ENCODE measurements at places on chromosomes 13 and 19. TPM values are rescaled to one million over a fixed set of nuclear protein-coding genes. Genes with fewer than 3 reads are reported as not detected.

GRCh38 chr19:17052439-17052838 is 22.8 kb downstream of the HAUS8 start:
- H3K27me3 ChIP-seq, result no peaks in the 10 kb centered on the region
- H3K36me3 ChIP-seq, result peaks cover 6% of the 10 kb centered on the region
- DNase-seq, result no peak
- no peak overlapping the region for H3K4me3 ChIP-seq
- H3K4me1 ChIP-seq, result no peaks in the 10 kb centered on the region

DNA sequence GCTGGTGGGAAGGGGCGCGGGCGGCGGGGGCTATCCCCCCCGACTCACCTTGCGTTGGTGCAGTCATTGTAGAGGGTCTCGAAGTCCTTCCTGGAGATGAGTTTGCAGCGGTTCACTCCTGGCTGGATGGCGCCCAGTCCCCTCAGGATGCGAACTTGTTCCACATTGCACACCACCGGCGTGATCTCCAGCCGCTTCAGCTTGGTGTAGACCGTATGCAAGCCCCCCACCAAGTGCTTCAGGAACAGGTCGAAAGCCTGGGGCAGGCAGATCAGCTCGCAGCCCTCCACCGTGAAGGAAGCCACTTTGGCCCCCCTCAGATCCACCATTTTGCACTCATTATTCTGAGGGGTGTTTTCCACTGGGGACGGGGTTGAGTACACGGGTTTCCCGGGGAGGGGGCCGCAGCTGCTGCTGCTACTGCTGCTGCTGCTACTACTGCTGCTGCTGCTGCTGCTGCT is 1.1 kb downstream of the DACH1 start:
- H3K27me3 ChIP-seq, result peaks cover 4% of the 10 kb centered on the region
- no peak overlapping the region for H3K27ac ChIP-seq
- peaks cover 29% of the 10 kb centered on the region for H3K4me1 ChIP-seq
- peak overlapping the region; percentile 67 for H3K4me3 ChIP-seq

The ZNF132 gene
- 1.3 TPM for total RNA-seq

GRCh38 chr13:39370554-39370953 is 232.4 kb downstream of the LHFPL6 start:
- H3K4me1 ChIP-seq, result no peaks in the 10 kb centered on the region
- H3K4me3 ChIP-seq, result no peak overlapping the region
- peaks cover 3% of the 10 kb centered on the region for H3K27me3 ChIP-seq

The C19orf67 gene
- total RNA-seq, result 0.25 TPM

DNA sequence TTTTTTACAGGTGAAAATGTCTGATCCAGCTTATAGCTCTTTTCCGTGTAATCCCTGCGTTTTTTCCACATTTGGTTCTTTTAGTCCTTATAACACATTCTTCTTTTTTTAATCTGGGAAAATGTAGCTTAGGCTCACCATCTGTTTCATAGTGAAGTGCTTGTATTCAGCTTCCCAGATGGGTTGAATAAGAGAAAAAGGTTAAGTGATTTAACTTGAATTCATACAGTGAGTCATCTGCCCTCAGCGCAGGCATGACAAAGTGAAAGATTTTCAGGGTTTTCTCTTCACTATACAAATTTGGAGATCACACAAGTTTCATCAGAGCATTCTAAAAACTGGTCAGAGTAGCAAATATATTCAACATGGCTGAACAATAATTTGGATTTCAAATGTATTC is 224.8 kb downstream of the SPRY2 start:
- H3K27ac ChIP-seq, result no peak overlapping the region
- no peak overlapping the region for H3K4me3 ChIP-seq
- DNase-seq, result no peak
- peaks cover 1% of the 10 kb centered on the region for H3K4me1 ChIP-seq

DNA sequence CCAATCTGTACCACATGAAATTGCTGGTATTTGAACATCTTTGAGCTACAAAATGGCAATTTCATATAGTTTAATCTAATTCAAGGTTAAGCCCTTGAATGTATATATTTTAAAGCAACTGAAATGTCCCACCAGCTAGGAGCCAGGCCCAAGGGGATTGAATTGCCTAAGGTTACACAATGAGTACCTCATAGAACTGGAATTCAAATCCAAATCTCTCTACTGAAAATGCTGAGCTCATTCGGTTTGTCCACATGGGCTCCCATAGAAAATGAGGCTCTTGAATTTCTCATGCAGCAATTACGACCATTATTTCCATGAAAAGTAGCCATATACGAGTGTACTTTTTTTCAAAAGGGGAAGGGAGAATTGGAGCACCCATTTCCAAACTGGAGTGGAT is 31.5 kb upstream of the FNDC3A start:
- no peak overlapping the region for H3K27ac ChIP-seq
- H3K4me3 ChIP-seq, result no peak overlapping the region
- no peak for DNase-seq
- H3K36me3 ChIP-seq, result no peaks in the 10 kb centered on the region
- no peaks in the 10 kb centered on the region for H3K4me1 ChIP-seq
- H3K27me3 ChIP-seq, result no peaks in the 10 kb centered on the region

The RYR1 gene
- 0.33 TPM for total RNA-seq

DNA sequence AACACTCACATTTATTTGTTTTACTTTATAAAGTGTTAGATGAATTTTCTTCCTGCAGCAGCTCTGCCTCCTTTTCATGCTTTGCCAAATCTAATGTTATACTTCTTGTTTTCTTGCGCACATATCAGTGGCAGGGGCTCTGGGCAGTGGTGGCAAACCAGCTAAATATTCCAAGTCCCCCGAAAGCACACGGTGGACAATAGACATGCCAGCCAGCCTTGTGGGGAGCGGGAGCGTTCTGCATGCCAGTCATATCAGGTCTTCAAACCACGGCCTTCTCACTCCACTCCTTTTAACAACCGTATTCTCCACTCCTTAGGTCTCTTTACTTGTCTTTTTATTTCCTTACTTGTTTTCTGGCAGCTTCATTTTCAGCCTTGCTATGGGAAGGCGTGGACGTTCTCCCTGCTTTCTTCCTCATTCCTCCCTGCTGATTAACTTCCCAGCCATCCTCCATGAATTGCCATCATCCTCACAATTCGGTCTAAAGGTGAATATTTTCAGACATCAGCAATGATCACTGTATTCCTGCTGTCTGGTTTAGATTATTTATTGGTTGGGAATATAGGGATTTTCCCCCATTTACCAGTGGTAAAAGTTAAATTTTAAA is 77.1 kb upstream of the WASF3 start:
- H3K36me3 ChIP-seq, result no peaks in the 10 kb centered on the region
- H3K4me3 ChIP-seq, result no peak overlapping the region
- no peak overlapping the region for H3K27ac ChIP-seq
- no peak for DNase-seq
- H3K27me3 ChIP-seq, result no peaks in the 10 kb centered on the region
- H3K4me1 ChIP-seq, result peaks cover 13% of the 10 kb centered on the region

DNA sequence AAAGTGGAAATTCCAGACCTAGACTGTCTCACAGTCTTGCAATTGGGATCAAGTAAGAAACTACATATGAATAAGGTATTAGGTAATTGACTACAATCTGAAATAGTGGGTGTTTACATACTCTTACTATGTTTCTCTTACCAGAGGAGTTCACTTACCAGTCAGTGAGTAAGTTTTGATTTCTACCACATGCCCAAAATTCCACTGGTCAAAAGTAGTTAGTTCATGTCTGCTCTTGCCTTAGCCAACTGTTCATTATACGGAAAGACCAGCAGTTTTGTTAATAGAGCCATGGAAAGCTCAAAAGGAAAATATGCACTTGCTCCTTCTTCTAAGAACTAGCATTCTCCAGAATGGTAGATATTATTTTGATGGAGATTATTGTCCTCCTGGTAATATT is 490.8 kb downstream of the RFC3 start:
- H3K36me3 ChIP-seq, result no peaks in the 10 kb centered on the region
- no peak for DNase-seq
- H3K4me1 ChIP-seq, result no peaks in the 10 kb centered on the region
- no peak overlapping the region for H3K4me3 ChIP-seq
- H3K27ac ChIP-seq, result no peak overlapping the region

- no peaks in the 10 kb centered on the region for H3K4me1 ChIP-seq
- H3K36me3 ChIP-seq, result no peaks in the 10 kb centered on the region
- no peaks in the 10 kb centered on the region for H3K27me3 ChIP-seq
- no peak for DNase-seq
- no peak overlapping the region for H3K4me3 ChIP-seq
Observed at GRCh38 chr13:53848366-53848961, 819.9 kb downstream of the OLFM4 start.

DNA sequence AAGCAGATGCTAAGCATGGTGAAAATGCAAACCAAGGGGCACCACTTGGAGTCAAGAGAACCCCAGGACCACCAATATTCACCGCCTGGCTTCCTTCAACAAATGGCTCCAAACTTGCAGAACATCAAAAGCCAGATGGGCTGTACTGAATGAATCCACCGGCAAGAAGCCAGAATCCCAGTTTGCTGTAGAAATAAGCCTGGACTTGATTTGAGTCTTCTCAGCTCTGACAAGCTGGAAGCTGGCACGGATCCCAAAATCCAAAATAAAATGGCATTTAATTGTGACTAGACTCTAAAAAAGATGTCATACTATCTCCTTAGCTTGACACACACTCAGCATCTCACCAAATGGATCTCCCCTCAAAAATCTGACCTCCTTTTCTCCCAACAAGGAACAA is 11.9 kb downstream of the EFNB2 start:
- DNase-seq, result no peak
- no peak overlapping the region for H3K4me3 ChIP-seq
- no peaks in the 10 kb centered on the region for H3K27me3 ChIP-seq
- H3K4me1 ChIP-seq, result no peaks in the 10 kb centered on the region

DNA sequence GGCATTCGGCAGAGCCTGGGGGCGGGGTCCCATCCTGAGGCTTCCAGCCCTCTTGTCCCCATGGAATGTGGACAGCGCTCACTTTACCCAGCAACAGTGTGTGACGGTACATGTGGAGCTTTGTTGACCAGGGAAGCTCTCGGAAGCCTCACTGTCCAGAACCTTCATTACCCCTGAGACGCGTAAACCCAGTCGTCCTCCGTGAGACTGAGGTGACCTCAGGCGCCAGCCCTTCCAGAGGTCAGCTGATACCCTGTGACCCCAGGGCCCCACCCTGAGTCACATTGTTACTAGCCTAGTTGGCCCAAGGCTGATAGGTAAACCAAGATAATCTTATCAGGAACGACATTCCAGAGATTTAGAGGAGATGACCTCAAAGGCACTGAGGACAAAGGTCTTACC is 10.2 kb upstream of the TMEM160 start:
- no peak for DNase-seq
- H3K27ac ChIP-seq, result no peak overlapping the region
- no peaks in the 10 kb centered on the region for H3K4me1 ChIP-seq
- H3K4me3 ChIP-seq, result no peak overlapping the region
- no peaks in the 10 kb centered on the region for H3K27me3 ChIP-seq

The ZNF829 gene
- 1.1 TPM for total RNA-seq

The ZIK1 gene
- total RNA-seq, result 1.2 TPM

DNA sequence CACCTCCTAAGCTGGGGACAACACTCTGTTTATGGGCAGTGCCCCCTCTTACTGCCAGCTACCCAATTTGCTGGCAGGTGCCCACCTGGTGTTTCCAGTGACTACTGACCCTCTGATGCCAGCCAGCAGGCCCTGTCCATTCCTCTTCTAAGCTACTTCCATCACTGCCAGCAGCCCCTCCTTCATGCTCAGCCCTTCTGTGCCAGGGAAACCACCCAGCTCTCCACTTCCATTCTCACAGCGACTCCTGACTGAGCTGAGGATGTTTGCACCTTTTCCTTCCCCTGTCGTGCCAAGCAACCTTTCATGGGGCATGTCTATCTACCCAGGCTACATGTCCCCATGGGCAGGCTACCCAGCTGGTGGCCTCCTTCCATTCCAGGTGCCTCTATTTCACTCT is 24.0 kb upstream of the ZNF492 start:
- no peak overlapping the region for H3K27ac ChIP-seq
- H3K27me3 ChIP-seq, result no peaks in the 10 kb centered on the region
- no peak overlapping the region for H3K4me3 ChIP-seq
- DNase-seq, result no peak

The KLK15 gene
- not detected for total RNA-seq

DNA sequence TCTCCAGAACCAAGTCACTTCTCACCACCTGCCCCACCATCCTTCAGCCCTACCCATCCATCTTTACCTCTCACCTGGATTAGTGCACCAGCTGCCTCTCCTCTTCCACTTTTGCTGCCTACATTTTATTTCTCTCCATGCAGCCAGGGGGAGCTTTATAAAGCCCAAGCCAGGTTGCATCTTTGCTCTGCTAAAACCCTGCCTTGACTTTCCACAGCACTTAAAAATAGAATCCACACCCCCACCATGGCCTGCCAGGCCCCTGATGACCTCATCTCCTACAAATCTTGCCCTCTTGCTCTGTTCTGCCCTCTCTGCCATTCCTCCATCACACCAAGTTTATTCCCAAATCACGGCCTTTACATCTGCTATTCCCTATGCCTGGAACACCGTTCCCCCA is 1.8 kb downstream of the HOOK2 start:
- no peak for DNase-seq
- no peak overlapping the region for H3K27ac ChIP-seq
- peaks cover 19% of the 10 kb centered on the region for H3K36me3 ChIP-seq
- peaks cover 5% of the 10 kb centered on the region for H3K4me1 ChIP-seq

GRCh38 chr13:31138515-31138914 is 23.2 kb downstream of the HSPH1 start:
- no peak overlapping the region for H3K27ac ChIP-seq
- peaks cover 6% of the 10 kb centered on the region for H3K36me3 ChIP-seq
- H3K4me3 ChIP-seq, result no peak overlapping the region
- H3K27me3 ChIP-seq, result no peaks in the 10 kb centered on the region

GRCh38 chr19:9008667-9009066 is 1.5 kb downstream of the MUC16 start:
- no peaks in the 10 kb centered on the region for H3K27me3 ChIP-seq
- no peak overlapping the region for H3K27ac ChIP-seq
- H3K4me1 ChIP-seq, result no peaks in the 10 kb centered on the region
- no peaks in the 10 kb centered on the region for H3K36me3 ChIP-seq
- no peak for DNase-seq
- no peak overlapping the region for H3K4me3 ChIP-seq

The ADGRE3 gene
- total RNA-seq, result 0.28 TPM

The IL17D gene
- total RNA-seq, result 0.19 TPM

The ZNF296 gene
- 0.42 TPM for total RNA-seq

GRCh38 chr13:73310366-73310765 is 251.6 kb downstream of the KLF5 start:
- H3K27ac ChIP-seq, result no peak overlapping the region
- H3K4me3 ChIP-seq, result no peak overlapping the region
- no peaks in the 10 kb centered on the region for H3K27me3 ChIP-seq
- H3K4me1 ChIP-seq, result no peaks in the 10 kb centered on the region
- no peaks in the 10 kb centered on the region for H3K36me3 ChIP-seq

DNA sequence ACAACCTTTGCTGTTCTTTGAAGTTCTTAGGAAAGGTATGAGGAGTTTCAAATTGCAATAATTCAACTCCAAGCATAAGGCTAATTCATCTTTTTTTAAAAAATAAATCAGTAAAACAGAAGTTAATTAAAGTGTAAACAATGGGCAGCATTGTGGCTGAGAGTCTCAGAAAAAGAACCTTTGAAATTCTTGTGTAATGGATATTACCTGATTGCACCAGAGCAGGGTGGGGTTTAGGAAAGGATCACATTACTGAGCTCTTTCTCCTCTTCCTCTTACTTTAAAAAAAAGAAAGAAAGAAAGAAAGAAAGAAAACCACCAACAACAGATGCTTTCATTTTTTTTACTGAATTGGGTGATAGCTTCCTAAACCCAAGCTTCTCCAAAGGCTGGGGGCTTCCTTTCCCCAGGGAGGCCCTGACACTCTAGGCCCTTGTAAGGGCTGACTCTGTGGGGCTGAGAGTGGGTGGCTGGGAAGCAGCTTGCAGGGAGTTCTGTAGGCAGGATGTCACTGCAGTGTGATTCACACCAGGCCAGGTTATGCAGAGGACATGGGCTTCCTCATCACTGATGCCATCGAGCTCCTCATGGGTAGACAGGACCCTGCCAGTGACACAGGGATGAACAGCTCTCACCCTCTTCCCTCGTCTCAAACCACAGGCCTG is 564.5 kb downstream of the FGF9 start:
- H3K4me3 ChIP-seq, result no peak overlapping the region
- H3K4me1 ChIP-seq, result no peaks in the 10 kb centered on the region
- no peak overlapping the region for H3K27ac ChIP-seq
- no peaks in the 10 kb centered on the region for H3K27me3 ChIP-seq
